Putamen (tissue), 1 donor: ENCODE measurements at places on chromosomes 16 and 17.

- no peak for DNase-seq
Measured at GRCh38 chr16:49760815-49761214, 95.1 kb downstream of the ZNF423 start.

GRCh38 chr17:44922746-44923470, 7.6 kb upstream of the GFAP start:
- DNase-seq: no peak

- no peak for DNase-seq
Measured at GRCh38 chr17:70405492-70406220, 236.3 kb downstream of the KCNJ2 start.

- DNase-seq: no peak
Measured at GRCh38 chr17:36837195-36837938, 99.9 kb upstream of the LHX1 start.

DNA sequence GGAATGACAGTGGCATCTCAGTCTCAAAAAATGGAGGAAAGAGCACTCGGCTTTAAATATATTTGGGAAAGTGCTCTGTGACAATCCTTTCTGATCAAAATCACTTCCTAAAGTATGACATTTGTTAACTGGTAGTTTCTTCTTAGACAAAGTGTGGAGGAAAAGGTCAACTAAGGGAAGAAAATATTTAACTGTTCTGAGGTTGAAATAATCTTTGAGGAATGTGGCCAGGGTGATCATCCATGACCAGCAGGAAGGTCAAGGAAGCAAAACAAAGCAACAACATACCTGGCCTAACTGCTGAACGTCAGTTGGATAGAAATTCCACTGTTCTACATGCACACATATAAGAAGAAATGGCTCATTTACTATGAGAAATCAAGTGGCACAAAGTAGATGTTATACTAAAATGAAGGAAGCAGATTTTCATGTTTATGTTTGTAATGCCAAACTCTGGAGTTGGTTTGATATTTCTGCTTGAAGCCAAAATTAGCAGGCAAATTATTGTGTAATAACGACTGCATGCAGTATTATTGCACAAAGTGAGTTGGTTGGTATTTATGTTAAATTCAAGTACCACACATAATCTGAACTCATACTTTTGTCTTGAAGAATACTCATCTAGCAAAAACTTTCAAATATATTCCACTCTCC, 87.3 kb upstream of the CORO6 start:
- DNase-seq: no peak

GRCh38 chr17:36048066-36048465, 16.0 kb upstream of the CCL18 start:
- DNase-seq: no peak

DNA sequence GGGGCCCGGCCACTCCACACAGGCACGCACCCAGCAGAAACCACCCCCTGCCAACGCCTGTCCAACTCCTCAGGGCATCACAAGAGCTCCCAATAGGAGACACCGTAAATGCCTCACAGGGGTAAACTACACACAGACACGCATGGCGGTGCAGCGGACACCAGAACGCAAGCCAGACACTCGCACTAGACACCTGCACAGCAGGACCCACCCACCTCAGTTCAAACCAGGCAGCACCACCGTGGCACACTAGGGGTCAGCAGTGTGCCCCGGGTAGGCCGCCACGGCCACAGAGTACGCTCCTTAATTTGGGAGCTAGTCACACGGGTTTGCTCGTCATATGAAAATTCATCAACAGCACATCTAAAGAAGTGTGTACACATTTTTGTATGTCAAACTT, 3.4 kb downstream of the SLC38A10 start:
- DNase-seq: no peak
